Esophagus muscularis mucosa (tissue), 4 donors: ENCODE measurements at places on chromosomes 2 and 18.

DNA sequence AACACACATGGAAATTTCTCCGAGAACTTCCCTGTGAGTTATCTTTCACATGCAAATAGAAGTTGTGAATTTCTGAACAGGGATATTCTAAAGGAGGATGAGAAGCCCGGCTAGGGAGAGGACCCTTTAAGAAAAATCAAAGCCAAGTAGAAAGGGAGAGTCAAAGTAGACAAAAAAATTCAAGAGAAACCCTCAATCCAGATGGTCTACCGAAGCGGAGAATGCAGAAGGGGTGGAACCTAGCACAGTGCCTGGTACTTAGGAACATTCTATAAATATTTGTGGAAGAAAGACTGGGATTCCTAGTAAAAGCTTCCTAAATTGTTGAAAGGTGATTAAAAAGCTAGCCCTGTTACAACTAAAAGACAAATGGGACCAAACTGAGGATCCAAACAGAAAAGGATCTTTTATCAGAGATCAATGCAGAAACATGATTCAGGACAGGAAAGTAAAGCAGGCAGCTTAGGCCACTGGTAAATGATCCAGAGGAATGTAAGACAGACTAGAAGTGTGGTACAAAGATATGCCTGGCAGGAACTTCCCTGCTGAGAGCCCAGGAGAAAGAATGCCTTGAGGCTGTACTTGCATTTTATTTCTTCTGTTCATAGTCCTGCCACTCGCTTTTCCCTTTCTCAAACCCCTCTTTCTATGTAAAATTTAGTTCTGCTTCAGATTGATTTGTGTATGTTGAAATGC, 19.5 kb upstream of the GLS start:
- DNase-seq: no peak

GRCh38 chr18:74633652-74634352, 36.1 kb downstream of the ZNF407 start:
- no peak for DNase-seq

DNA sequence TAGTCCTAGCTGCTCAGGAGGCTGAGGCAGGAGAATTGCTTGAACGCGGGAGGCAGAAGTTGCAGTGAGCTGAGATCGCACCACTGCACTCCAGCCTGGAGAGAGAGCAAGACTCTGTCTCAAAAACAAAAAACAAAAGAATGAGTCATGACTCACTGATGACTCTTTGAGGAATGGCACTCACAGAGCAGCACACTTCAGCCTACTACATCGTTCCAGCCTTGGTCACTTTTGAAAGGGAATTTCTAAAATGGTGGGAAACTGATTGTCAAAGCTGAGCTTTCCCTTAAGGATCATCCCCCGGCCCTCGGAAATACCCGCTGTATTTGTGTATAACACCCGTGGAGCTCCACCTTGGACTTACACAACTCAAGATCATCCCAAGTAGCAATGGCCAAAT, 217.3 kb upstream of the HS6ST1 start:
- no peak for DNase-seq

DNA sequence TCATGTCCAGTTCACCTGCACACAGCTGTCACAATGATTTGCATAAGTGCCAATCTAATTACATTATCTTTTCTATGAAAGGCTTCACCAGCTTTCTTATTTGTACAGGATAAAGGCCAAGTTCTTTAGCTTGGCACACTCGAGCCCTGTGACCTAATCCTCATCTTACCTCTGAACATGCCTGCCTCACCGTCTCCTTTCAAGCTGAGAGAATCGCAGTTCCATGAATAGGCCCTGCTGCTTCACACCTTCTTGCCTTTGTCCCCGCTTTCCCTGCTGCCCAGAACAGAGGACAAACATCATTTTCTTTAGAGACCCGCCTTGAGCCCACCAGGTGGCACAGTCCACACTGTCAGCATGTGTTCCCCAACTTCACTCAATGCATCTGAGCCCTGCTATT, 1094.7 kb downstream of the BCL11A start:
- no peak for DNase-seq

- DNase-seq: no peak
These were observed 327.0 kb downstream of the NR4A2 start for GRCh38 chr2:156005531-156005930.

GRCh38 chr18:74281980-74282754, 9.6 kb downstream of the CYB5A start:
- DNase-seq: peak; percentile 83

DNA sequence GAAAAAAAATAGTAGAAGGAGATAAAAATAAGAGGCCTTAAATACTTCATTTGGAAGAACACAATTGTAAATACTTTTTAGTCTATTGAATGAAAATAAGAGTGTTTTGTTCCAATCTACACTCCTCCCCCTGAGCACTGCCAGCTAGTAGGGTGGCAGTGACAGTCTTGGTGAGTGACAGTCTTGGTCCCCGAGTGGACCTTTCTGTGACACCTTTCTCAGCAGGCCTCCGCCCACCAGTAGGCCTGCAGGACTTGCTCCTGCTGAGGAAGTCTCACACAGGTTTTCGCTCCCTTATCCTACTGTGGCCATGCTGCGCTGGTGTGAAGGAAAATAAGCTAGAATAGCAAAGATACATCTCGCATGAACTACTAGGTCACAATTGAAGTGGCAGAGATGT, 666.8 kb downstream of the NR4A2 start:
- DNase-seq: no peak

DNA sequence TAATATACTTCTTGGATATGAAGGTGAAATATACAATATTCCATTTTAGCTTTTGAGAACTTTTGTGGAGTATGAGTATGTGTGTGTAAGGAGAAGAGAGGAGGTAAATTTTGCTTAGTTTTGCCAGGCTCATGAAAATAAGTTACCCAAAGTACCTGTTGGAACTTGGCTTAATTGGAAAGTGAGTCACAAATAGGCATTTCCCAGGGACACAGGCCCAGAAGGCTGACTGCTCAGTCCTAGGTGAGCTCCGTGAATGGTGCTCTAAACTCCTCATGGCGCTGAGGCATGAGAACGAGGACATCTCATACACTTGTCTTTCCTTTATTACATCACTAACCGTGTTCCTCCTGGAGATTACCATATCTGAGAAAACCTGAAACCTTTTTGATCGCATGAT, 148.5 kb upstream of the RAB12 start:
- DNase-seq: no peak

DNA sequence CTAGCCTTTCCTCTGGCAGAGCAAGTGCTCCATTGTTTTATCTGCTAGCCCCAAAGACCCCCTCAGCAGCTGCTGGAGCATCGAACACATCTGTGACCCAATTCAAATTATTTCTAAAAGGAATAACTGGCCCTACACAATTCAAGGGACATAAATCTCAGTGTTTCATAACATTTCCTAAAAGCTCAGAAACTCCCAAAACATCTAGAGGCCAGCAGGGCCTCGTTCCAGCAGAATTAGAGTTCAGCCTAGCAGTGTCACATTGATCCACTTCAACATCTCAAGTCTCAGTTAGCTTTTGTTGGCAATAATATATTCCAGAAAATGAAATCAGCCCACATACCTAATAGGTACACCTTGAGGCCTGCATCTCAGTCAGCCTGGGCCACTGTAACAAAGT, 179.1 kb downstream of the ETAA1 start:
- no peak for DNase-seq

DNA sequence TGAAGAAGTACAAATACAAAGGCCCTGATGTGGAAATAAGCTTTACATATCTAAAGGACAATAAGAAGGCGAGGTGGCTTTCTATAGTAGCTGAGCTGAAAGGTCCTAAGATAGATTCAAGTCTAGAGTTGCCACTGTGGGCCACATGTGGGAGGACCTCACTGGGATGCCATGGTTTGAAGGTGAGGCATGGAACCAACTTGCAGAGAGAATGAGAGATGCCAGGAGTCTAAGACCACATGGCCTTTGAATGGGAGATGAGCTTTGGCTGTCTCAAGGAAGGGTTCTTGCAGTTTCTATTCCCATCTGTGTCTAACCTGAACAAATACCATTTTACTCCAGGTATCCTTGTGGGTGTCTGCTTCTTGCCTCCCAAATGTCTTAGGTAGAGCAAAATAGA, 53.6 kb downstream of the HNMT start:
- no peak for DNase-seq

DNA sequence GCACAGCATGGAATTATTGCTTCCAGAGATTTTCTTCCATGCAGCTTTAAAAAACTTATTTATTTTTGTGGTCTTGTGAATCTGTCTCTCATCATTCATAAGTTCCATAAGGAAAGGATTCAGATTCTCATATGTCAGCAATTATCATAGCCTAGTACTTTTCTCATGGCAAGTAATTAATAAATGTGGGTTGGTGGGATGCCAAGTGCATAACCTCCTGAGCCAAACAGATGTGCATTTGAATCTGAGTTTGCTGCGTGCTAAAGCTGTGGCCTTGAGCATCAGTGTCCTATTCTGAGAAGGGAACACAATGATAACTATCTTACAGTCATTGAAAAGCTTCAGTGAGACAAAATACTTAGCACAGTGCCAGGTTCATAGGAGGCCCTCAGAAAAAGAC, 331.9 kb downstream of the PDE11A start:
- DNase-seq: no peak

DNA sequence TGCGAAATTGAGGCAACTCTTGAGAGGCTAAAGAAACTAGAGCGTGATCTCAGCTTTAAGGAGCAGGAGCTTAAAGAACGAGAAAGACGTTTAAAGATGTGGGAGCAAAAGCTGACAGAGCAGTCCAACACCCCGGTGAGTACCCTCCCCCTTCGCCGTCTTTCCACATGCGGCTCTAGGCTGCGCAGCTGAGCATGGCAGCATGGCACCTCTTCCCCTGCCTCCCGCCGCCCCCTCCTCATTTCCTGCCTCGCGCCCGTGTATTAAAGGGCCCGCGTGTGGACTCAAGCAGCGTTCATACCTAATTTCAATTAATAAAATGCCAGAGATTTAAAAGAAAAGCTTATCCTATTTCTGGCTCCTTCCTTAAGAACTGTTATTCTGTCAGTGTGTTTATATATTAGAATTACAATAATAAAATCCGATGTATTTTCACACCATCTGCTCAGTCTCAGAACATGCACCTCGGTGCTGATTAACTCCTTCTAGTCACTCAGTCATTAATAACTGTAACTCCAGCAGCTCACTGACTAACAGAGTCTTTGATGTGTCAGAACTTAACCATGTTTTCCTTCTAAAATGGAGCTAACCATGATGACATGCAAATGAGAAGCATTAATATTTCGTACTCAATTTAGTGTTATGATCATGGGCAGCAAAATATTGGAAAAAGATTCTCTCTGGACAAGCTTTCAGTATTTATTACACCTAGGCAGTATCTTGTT, 137.4 kb upstream of the CDCA7 start:
- DNase-seq: no peak

- DNase-seq: no peak
These were observed 16.8 kb downstream of the FN1 start for GRCh38 chr2:215419113-215419512.

DNA sequence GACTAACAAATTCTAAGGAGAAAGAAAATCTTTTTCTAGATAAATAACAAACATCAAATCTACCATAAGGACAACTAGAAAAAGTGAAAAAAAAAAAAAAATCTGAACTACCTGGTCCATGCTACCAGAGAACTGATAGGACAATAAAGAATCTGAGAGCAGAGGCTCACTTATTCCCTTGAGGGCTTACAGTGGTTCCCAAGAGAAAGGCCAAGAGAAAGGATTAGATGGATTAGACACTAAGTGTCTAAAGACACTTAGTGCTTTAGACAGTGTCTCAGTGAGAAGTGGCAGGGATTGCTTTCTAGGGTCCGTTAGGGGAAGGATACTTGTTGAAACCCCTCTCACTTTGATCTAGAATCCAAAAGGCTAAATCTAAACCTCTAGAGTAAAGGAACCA, 78.2 kb downstream of the COA5 start:
- DNase-seq: no peak

DNA sequence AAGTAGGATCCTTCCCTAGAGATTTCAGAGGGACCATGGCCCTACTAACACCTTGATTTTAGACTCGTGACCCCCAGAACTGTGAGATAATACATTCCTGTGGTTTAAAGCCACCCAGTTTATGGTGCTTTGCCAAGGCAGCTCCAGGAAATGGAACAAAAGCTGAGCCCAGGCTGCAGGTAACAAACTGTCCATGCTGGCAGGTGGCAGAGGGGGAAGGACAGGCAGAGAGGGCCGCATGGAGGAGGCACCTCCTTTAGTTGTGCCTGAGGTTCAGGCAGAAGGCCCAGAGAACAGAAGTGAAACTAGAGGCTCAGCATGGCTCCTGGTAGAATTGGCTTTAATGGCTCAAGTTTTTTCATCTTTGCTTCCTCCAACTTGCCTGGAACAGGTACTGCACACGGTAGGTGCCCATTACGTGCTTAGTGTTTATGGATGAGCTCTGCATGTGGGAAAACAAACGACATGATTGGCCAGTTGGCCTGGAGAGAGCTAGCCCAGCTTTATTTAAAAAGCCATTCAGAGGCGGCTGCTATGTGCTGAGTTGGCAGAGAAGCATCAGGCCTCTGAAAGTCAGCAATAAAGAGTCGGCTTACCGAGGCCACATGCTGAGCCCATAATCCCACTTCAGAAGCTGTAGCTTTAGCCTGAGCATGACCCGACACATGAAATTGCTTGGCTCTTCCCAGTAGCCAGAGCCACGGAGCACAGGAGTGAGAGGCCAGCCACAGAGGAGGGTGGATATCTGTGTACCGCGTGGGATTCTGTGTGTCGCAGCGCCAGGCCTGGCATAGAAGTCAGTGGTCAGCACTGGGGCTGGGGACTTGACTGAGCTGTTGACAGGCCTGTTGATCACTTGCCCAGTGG, 36.5 kb downstream of the HS1BP3 start:
- no peak for DNase-seq

GRCh38 chr2:212752730-212753351, 214.2 kb upstream of the ERBB4 start:
- DNase-seq: no peak

DNA sequence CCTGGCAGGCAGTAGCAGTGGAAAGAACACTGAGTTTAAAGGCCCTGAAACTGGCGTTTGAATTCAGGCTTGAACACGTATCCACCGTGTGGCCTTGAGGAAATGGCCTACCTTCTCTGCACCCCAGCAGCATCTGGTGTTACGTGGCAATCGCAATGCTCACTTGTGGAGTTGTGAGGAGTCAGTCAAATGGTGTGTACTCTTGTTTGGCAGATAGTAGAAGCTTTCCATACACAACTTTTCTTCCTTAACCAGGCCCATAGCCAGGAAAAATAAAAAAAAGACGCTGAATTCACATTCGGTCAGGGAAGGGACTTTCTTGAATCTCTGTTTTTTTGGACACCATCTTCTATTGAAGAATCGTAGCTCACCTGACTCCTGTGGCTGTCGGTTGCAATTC, 1101.5 kb upstream of the KLHL29 start:
- DNase-seq: no peak

DNA sequence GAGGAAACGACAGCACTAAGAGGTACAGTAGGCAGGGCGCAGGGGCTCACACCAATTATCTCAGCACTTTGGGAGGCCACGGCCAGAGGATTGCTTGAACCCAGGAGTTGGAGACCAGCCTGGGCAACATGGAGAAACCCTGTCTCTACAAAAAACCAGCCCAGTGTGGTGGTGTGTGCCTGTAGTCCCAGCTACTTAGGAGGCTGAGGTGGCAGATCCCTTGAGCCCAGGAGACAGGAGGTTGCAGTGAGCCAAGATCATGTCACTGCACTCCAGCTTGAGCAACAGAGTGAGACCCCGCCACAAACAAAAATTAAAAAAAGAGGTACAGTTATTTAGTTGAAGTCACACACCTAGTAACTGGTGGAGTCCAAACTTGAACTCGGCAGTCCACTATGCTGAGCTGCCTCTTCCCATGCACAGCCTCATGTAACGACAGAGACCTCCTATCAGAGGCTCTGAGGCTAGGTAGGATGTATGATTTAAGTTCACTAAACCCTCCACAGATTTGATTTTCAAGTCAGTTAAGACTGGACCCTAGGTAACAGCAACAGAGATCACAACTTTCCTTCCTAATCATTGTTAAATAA, 8.7 kb downstream of the STK17B start:
- DNase-seq: no peak
